ENCODE measurements at places on chromosomes 6 and 20.

DNA sequence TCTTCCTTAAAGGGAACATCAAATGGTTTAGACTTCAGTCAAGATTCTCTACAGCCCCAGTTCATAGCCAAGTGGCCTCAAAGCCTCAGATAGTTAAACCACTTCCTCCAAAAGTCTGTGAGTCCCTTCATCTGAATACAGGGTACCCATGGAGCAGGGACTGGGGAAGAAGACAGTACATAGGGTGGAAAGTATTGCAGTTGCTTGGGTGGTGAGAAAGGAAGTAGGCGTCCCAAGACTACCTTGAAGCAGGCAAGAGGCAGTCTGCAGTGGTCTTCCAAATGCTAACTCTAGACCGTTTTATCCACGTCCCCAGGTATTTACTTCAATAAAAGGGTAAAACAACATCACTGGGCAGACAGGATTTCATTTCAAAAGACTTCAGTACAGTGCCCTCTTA is 2.0 kb downstream of the FYN start:
- DNase-seq, result no peak

DNA sequence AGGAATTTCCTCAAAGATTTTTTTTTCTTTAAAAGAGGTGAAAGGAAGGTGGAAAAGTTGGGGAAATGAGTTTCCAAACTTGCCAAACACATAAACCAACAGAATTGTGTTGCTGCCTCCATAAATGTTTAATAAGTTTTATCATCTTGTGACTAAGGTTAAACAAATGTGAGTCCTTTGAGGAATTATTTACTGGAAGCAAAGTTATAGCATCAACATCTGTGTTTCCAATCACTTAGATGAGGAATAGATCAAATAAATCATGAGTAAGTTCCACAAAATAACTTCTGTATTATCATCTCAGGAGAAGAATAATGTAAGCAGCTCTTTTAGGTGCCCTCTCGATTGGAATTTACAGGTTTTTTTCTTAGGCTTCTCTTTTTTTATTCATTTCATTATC is 20.5 kb downstream of the TSHZ2 start:
- DNase-seq, result no peak

DNA sequence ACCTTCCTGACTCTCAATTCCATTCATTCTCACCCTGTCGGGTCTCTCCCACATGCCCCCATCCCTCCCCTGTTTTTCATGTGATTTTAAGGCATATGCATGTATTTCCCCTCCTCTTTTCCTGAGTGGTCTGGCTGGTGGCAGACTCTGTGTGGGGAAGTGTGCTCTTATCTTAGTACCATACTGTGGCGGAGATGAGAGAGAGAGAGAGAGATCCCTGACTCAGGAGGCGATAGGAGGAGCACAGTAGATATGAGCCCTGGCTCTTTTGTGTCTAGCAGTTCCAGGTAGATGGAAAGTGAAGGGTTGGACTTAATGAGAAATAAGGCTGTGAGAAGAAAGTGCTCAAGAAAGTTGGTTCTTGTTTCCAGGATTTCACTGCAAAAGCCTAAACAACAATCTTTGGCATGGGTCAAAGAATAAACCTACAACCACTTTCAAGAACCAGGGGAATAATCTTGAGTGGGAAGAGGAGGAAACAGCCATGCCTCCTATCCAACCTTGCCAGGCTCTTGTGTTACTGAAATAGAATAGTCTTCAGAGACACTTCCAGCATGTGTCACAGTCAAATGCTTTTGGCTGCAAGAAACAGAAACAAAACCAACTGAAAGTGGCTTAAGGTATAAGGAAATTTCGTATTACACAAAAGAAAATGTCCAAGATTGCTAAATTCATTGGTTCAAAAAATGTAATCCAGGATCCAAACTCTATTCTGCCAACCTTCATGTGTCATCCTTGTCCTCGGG is 123.8 kb upstream of the MYLIP start:
- DNase-seq, result no peak

- DNase-seq, result no peak
Observed at GRCh38 chr6:107807196-107807811, 16.8 kb downstream of the SCML4 start.

- DNase-seq, result no peak
Observed at GRCh38 chr6:15255909-15256395, 10.1 kb downstream of the JARID2 start.

GRCh38 chr6:73325656-73326055 is 28.4 kb downstream of the DPPA5 start:
- DNase-seq, result no peak

- no peak for DNase-seq
Observed at GRCh38 chr20:23021951-23022350, 13.2 kb upstream of the SSTR4 start.

DNA sequence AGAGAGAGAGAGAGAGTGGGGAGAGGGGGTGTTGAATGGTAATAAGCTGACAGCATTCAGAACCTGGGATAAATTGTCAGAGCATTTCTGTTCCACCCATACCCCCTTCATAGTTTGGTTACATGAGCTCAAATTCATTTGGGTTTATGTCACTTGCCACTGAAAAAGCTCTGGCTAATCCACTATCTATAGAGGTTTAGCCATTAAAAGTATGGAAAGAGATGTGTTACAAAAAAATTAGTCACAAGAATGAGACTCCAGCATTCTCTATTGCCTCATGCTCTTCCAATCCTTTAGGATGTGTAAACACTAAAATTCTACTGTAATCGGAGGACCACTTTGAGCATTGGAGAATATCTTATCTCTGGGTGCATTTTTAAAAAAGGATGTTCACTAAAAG is 297.6 kb upstream of the TCF21 start:
- no peak for DNase-seq

DNA sequence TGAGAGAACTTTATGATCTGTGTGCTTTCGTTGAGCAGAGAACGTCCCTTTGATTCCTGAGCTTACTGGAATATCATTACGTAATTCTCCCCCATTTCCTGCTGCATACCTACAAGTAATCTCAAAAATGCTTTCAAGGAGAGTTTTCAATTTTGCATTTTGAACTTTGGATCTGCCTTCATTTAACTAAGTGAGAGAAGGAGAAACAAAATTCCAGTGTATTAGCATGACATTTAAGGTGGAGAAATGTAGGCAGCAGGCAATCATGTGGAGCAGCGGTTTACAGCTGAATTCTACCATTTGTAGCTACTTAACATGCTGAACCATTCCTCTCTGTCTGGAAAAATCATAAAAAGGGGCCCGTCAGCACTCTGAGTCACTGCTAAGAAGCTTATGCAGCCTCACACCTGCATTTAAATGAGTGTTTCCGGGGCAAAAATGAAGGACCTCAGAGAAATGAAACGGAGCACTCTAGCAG is 451.5 kb downstream of the PLCB1 start:
- DNase-seq, result no peak

Data from NCI-H774 (cell line).